Endothelial cell of umbilical vein (primary cell): ENCODE measurements at places on chromosomes 16 and 17. TPM values are rescaled to one million over a fixed set of nuclear protein-coding genes. Genes with fewer than 3 reads are reported as not detected.

- no peak for DNase-seq
These were observed 1.9 kb downstream of the EPN3 start for GRCh38 chr17:50534222-50534978.

- DNase-seq: peak; percentile 91
These were observed 24.9 kb downstream of the HMOX2 start for GRCh38 chr16:4501071-4501478.

DNA sequence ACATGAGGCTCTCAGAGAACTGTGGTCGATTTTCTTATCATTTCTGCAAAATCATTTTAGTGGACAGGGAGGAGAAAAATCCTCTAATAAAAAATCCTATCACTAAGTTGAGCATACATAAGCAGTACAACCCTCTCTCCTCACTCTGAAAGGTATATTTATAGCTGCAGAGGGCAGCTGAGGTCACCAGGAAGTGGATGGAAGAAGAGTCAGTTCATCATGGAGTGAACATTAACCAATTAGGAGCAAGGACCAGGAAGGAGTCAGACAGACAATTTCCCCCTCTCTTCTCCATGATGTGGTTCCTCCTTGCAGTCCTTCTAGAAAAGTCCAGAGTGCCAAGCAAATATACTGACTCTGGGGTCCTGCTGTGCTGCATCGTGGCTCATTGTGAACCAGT is 253.7 kb downstream of the TOX3 start:
- no peak for DNase-seq

The BRD7 gene
- total RNA-seq: 69.1 and 78.0 TPM in 2 replicates

The GDPD1 gene
- 4.3 and 4.9 TPM in 2 replicates for total RNA-seq

The SSTR5 gene
- 0.24 TPM in 1 of 2 replicates, not detected in the other for total RNA-seq

DNA sequence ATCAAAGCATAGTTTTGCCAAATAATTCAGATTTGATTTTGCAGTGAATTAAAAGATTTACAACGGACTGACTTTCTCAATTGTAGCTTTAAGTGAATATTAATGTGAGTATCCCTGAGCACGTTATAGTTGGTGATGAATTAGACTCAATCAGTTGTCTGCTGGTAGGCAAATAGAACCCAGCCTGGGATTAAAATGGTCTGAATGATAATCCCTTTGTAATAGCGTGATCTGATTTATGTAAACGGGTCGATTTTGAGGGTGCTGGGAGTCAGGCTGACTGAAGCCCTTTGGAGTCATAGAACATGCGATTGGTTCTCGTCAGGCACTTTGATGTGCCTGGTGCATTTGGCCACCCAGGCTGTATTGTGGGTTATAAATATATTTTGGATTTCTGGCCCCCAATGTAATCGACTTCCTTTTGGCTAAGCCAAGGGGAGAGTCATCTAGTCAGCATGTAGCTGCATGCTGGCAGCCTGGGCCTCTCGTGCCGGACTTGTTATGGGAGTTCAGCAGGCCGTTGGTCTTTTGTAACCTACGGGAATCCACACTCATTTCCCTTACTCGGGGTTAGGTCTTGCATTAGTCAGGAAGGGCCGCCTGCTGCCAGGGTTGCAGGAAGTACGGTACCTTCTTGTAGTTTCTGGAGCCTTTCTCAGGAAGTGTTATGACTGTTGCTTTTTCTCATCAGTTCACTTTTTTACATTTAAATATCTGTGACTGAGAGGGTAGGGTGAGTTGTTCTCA is 5.4 kb downstream of the PGS1 start:
- DNase-seq: peak; percentile 99
